ENCODE measurements at places on chromosomes 13 and 19. TPM values are rescaled to one million over a fixed set of nuclear protein-coding genes. Genes with fewer than 3 reads are reported as not detected.

GRCh38 chr13:110812121-110812868 lies 98.8 kb downstream of the ING1 start:
- no peak for DNase-seq

GRCh38 chr13:105016266-105016665 lies 1519.2 kb downstream of the EFNB2 start:
- DNase-seq, result peak; percentile 13

DNA sequence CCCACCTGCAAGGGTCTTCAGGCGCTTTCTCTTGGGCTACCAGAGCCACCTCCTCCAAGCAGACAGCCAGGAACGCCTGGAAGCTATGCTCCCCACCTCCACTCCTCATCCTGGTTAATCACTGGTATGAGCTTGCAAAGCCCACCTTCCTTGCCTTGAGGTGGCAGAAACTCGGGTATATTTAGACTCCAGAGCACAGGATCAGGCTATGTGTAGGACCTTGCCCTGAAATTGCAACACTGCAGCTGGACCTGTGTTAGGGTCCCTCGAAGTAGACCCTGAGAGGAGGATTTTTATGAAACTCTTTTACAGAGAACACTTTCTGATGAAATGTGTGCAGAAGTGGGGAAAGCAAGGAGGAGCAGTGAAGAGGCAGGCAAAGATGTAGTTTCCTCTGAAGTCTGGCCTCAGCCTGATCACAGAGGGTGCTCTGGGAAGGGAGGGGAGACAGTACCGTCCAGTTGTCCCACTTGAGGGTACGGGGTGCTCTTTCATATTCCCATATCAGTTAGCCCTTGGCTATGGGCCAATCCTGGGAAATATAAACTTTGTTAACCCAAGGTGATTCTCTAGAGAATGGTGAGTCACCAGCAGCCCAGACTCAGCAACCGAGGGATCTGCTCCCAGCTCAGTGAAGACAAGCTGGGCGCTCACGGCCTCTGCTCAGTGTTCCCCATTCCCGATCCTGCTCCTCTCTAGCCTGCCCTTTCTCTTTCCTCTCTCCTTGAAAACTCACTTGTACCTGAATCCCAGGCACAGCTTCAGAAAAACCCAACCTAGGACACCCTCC lies 157.9 kb downstream of the UQCRFS1 start:
- DNase-seq, result peak; percentile 16

S1PR5 gene
- not detected for total RNA-seq

All from renal cortical epithelial cell (primary cell).